ACHN (cell line): ENCODE measurements at places on chromosomes 2 and 18.

- DNase-seq, result no peak
These were observed 362.6 kb upstream of the SPRED2 start for GRCh38 chr2:65794994-65795393.

DNA sequence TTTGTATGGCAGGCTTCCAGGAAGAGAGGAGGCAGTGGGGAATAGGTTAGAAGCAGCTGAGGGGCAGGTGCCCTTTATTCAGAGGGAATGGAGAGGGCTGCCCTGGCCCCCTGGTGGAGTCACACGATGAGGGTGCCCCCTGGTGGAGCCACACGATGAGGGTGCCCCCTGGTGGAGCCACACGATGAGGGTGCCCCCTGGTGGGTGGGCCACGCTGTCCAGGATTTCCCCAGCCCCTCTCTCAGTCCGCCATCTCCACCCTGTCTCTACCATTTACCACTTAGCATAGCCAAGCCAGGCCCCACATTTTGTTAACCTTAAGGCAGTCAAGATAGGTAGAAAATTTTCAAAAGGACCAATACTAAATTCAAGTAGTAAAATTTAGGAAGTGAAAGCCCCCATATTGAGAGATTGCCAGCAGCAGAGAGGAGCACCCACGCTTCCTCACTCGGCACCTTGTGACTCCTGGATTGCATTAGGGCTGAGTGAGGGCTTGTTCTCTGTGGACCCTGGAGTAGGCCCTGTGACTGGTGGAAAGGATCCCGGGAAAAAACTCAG, 10.4 kb upstream of the FAM228A start:
- peak; percentile 33 for DNase-seq

DNA sequence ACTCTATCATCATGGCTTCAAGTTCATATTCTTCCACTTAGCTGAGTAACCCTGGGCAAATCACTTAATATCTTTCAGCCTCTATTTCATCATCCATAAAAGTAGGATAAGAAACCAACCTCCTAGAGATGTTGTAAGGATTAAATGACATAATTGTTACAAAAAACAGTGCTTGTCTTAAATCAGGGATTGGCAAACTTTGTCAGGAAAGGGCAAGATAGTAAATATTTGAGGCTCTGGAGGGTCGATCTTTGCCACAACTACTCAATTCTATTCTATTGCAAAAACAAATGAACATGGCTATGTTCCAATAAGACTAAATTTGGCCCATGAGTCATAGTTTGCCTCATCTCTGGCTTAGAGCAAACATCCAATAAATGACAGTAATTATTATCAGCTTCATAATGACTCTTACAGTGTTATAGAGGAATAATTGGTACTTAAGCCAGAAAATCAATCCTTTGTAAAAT, 184.7 kb downstream of the SATB2 start:
- no peak for DNase-seq

DNA sequence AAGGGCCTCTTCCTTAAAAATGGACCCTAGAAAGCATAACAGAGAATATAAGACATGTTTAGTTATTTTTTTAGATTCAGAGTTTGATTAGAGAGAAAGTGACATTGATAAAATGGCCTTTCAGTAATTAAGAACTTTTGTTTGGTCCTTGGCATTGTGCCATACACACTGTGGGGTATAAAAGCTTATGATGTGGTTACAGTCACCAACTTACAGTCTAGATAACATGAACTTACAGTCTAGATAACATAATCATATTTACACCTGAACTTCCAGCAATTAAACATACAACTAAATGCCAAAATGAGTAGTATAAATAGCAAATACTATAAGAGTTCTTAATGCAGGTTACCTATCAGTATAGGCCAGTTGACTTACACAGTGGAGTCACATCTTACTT, 25.6 kb upstream of the EFEMP1 start:
- no peak for DNase-seq

DNA sequence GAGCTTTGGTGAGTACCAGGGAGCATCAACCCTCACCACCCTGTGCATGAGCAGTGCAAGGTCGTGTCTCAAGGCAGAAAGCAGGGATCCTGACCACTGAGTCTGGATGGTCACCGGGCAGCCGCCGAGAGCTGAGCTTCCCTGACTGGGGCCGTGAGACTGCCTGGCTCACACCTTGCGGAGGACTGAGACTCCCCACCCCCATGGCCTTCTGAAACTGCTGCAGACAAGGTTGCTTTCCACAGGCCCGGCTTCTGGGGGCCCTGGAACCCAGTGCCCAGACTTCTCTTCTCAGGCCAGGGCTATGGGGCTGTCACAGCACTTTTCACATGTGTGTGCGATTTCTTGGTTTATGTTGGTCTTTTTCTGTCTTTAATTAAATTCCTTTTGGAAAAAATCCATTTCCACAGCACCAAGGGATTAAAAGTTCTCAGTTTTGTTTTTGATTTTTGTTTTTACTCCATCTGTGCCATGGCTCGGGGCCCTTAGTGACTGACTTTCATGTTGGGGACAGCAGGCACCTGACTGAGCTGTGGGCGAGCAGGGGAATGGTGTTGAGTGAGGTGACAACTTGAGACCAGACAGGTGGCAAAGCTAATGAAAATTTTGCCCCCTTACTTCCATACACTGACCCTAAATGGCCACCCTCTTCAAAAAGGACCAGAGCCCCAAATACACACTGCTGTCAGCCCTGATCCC, 297.9 kb downstream of the CYP26B1 start:
- no peak for DNase-seq

GRCh38 chr18:78526923-78527711, 452.5 kb upstream of the SALL3 start:
- DNase-seq, result no peak

DNA sequence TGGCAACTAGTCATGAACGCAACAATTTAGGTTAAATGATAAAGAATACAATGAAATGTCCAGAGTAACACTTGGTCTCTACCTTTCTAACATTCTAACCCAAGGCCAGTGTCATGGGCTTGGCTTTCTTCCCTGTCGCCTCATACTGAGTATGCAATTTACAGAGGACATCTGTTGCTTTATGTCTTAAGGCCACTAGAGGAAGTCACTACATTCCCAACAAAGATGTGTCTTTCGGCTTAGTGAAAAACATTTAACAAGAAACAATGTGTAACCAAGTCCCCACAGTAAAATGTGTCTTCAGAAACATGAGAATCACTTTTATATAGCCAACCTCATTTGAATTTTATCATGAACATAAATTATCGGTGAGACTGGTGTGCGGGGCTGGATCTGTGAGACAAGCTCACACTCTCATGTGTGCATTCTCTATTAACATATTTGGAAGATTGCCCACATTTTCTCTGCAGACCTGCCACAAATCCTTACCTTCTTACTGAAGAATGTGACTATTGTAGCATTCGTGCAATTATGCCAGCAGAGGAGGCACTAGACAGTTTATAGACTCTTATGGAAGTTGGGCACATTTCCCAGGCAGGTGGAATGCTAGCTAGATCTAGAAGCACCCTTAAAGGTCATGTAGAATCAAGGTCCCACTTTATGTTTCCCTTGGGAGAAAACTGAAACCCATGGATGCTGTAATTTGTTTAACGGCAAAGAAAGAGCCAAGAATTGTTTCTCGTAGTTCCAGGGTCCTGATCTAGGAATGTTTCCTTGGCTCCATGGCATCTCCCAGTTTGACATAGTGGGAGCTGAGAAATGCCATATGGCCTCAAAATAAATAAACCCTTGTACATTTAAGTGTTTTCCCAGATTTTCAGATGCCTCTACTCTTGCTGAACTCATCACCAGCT, 101.8 kb downstream of the CD226 start:
- no peak for DNase-seq

- no peak for DNase-seq
These were observed 457.6 kb downstream of the BCL11A start for GRCh38 chr2:60095903-60096302.

DNA sequence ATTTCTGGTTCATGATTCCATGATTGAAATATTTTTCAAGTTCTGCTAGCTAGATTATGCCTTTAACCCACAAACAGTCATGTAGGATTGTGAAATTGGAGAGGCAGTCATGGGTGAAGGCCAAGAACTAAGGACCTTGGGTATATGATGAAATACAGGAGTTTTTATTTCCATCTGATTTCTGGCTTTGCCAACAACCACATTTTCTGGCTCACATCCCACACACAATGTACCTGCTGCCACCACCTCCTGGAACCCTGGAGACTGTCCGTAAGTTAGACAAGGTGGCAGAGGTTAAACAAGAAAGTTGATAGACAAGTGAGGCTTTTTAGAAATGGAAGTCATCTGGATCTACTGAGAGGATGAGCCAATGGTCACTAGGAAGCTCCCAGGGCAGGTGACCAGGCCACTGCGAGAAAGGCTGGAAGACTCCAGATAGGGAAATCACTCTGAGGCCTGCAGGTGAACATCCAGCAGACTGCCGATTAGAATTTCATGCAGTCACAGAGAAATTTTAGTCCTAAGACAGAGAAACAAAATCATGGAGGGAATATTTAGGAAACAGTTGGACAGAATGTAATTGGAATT, 402.0 kb downstream of the ALK start:
- no peak for DNase-seq

DNA sequence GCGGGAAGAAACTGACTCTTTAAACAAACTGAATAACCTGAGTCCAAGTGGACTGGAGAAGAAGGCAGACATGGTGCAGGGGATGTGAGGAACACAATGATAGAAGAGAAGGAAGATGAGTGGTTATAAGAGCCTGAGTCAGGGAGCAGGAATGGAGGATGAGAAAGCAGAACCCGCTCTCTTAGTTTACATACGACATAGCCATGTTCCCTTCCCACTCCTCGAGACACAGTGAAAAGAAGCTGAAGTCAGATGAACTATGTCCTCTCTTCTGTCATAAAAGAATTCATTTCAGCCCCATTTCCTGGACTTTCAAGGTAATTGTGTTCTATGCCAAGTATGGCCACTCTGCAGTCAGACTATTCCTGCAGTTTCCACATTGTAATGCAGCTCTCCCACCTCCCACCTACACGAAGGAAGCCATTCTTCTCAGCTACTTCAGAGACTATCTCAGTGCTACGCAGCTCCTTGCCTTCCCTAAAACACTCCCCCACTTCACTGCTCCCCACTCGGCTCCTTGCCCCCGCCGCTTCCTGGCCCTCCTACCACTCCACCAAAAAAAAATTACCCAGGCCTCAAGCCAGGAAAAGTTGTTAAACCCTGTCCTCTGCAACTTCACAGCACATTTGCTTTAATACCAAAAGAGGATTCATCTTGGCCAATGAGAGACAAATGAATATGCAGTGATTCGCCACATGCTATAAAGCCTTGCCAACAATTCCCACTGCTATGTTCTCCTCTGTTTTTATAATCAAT, 323.4 kb upstream of the EPHA4 start:
- no peak for DNase-seq

DNA sequence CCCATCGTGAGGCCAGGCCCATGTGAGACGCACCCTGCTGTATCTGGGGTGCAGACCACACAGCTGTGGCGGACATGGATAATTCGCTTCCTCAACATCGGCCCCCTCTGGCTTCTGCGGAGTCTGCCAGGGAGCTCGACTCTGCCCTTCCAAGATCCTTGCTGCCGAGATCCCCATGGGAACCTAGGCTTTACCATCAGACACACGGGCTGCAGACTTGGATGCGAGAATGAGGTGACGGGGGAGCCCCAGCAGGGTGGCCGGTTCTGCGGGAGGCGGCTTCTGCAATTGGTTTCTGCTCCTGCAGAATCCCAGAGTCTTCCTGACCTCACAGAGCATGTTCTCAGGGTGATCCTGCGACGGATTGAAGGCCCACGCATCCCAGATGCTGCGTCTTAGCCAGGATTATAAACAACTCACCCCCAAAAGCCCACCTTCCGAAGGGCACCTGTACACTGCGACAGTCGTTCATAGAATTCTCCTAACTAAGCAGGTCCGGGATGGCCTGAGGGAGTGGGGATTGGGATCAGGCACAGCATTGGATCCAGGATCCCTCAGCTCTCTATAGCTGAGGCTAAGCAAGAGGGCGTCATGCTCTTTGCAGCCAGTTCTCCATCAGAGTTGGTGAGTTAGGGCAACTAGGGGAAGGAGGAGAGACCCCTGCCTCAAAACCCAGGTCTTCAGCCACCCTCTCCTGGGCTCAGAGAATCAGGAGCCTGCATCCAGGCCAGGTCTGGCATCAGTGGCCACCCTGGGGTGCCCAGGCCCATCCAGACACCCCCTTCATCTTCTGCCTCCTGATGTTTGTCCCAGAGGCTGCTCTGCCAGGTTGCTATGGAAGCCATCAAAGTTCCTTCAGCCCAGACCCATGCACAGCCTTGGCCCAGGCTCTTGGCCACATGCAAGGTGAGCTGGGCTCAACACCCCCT, 74.7 kb upstream of the SNTG2 start:
- no peak for DNase-seq
